ENCODE measurements at places on chromosomes 2 and 18.
A peak's percentile ranks its signal among the peaks of the same experiment; 100 is the strongest.

GRCh38 chr18:3791238-3791637, 341.3 kb downstream of the TGIF1 start:
- DNase-seq: no peak

- DNase-seq: no peak
Measured at GRCh38 chr2:174157053-174157452, 91.3 kb downstream of the OLA1 start.

DNA sequence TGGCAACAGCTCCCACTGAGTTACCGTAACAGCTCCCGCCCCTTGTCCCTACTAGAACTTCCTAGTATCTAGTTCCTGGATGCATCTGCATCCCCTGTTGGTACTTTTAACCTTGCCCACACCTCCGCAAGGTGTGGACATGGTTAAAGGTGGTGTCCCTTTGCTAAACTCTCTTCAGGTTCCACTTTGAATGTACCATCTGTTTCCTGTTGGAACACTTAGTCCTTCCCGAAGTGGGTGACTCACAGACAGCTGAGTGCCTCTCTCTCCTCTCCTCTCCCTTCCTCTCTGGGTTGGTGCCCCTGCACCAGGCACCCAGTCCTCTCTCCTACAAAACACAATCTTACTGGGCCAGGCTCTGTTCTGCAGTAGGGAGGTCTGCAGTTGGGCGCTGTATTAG, 19.6 kb upstream of the REL start:
- no peak for DNase-seq

DNA sequence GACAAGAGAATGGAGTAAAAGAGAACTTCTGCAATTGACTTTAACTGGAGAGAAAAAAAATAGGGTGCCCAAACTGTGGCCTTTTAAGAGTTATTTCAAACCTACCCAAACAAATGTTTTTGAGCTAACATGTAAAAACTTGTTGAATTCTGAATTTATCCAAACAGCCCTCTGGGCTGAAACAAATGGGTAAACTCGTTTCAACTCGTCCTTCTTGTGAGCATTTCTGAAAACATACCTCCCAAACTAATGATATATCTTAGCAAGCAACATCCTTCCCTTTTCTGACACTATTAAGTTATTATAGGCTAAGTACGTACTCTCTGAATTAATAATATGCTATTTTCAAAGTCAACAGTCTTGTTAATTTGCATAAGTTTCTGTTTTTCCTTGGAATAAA, 793.0 kb upstream of the ACVR2A start:
- no peak for DNase-seq

DNA sequence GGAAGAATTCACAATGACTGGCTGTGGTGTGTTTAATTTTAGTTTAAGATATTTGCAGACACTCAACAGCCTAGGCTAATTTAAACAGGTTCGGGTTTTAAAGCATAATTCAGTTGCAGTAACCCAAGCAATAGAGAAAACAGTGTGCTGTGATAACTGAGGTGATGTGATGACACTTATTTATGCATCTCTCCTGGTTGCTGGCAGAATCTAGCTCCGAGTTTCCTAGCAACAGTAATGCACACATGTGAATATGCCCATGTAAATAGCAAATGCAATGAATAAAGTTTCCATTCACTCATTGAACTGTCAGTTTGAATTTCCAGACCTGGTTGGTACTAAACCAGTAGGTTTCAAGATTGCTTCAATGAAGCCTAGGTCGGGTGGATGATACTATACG, 426.5 kb downstream of the TMX3 start:
- no peak for DNase-seq

DNA sequence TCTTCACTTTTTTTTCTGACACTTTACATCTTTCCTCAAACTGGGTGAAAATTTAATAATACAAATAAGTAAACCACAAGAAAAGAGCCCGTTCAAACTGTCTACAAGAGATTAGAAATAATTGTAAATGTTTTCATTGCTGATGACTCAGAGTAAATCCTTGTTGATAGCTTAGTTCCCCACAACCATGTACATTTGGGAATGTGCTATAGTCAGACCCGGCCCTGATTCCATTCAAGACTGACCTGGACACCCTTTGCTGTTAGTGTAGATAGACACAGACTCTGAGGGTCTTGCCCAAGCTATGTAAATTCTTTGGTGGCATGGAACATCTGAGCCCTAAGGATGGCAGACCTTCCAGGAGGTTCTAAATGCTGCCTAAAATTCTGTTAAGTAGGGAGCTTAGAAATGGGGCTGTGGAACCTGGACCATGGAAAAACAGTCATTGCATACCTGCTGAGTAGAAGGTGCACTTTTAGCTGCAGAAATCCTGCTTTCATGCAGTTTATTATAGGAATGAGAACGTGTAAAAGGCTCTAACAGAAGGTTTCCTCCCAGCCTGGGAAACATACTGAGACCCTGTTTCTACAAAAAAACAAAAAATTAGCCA, 3.7 kb downstream of the MALT1 start:
- no peak for DNase-seq

GRCh38 chr2:8822218-8822617, 15.2 kb downstream of the KIDINS220 start:
- no peak for DNase-seq

DNA sequence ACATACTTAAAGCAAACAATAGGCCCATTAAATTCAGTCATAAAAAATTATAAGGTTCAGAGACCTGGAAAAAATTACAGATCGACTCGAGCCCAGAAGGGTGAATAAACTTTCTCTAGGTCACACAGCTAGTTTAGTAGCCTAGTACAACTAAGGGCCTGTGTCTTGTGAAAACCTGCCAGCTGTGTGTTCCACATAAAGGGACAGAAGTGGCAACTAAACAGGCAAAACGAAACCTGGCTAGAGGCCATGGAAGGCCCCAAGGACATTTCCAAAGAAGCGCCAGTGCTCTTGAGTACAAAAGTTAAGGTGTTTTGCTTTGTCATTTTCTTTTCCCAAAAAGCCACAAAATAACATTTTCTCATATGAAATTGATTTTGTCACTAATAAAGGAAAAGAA, 164.9 kb downstream of the L3MBTL4 start:
- DNase-seq: peak; percentile 85
